Activated T-cell treated with anti-CD3 and anti-CD28 coated beads for 1 hour (primary cell): ENCODE measurements at places on chromosomes 3 and 15.

- no peak for DNase-seq
Measured at GRCh38 chr3:36210840-36211651, 169.3 kb upstream of the STAC start.

- DNase-seq, result no peak
Measured at GRCh38 chr15:27454281-27455075, 483.5 kb downstream of the GABRG3 start.

DNA sequence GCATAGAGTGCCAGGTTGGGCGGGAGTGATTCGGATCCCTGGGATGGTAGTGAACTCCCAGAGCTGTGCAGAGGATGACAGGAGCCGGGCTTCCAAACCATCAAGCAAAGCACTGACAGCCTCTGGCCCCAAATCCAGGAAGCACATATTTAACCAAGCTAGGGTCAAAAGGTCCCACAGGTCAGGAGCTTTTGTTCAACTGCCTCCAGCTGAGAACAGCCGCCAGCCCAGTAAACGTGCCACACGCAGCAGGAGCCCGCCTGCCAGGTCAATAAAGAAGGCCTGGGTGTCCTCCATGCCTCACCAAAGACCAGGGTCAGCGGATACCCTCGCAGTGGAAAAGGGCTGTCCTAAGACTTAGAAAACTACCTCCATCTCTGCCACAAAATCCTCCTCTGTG lies 184.7 kb upstream of the LINGO1 start:
- DNase-seq, result no peak

DNA sequence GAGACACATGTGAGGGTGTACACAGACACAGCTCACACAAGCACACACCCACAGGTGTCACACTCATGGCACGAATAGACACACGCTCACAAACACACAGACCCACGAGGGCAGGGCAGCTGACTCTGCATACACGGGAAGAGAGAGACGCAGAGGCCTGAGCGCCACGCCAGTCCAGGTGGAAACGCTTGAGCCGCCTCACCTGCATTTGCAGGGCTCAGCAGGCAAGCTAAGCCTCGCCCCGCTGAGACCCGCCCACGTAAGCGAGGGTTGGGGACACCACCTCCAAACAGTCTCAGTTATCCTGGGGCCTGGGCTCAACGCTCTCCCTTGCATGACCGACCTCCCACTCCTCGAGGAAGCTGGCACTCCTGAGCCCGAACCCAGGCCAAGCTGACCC lies 73.2 kb downstream of the TLE3 start:
- DNase-seq, result no peak

GRCh38 chr3:59254976-59255375 lies 205.2 kb upstream of the CFAP20DC start:
- DNase-seq, result no peak

GRCh38 chr3:17979911-17980310 lies 237.5 kb upstream of the TBC1D5 start:
- DNase-seq, result no peak

DNA sequence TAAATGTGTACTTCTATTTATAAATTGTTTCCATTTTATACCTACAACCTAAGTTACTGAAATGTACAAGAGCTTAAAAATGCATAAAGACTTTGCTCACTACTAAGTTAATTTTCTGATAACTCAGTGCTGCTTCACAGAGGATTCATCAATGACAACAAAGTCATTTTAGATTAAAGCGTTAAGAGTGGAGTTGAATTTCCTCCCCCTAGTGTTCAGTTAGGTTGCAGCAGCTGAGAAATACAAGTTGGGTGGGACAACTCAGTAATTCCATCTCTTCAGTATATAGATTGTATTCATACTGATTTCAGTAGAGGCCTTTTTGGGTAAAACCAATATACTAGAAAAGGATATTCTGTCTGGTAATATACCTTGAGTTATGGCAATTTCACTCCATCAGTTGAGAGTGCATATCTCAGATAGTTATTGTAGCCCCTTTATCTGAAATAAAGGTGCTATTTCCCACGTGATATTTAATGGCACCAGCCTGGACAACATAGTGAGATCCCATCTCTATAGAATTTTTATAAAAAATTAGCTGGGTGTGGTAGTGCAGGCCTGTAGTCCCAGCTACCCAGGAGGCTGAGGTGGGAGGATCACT lies 6.9 kb upstream of the RPL35A start:
- no peak for DNase-seq

- no peak for DNase-seq
Measured at GRCh38 chr3:192830291-192831110, 87.2 kb downstream of the MB21D2 start.

DNA sequence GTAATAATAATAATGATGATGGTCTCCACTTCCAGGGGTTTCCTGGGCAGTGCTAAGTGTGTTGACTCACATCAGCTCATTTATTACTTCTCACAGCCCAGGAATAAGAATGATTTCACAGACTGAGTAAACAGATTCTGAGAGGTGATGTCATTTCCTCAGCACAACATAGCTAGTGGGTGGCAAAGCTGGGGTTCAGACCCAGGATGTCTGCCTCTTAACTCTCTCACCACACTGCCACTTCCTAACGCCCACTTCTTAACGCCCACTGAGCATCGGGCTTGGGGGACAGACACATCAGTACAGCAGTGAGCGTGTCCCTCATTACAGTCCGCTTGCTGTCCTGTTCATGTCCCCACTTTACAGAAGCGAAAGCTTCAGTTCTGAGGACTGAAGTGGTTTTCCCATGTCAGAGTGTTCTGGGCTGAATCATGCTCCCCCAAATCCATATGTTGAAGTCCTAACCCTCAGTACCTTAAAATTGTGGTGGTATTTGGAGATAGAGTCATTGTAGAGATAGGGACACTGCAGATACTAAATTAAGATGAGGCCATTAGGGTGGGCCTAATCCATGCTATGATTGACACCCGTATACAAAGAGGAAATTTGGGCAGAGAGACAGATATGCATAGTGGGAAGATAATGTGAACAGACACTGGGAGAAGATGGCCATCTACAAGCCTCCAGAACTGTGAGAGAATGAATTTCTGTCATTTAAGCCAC lies 68.0 kb downstream of the ATP2B2 start:
- peak; percentile 27 for DNase-seq

- DNase-seq, result no peak
Measured at GRCh38 chr3:97911459-97911858, 60.8 kb downstream of the RIOX2 start.

- DNase-seq, result no peak
Measured at GRCh38 chr3:20682573-20682972, 496.6 kb upstream of the SGO1 start.

DNA sequence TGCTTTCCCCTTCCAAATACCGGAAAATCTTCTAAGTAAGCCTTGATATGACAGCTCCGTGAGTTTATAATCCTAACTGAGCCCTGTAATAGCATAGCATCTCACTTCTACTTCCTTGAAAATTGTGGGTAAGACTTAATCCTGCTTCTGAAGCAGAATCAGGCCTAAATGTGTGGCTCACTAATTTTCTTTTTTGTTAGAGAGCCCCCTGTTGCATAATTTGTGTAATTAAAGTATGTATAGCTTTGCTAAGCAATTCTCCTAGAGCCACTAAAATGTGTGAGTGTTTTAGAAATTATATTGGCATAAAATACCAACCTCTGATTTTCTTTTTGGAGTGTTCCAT lies 304.4 kb downstream of the FGF12 start:
- no peak for DNase-seq

DNA sequence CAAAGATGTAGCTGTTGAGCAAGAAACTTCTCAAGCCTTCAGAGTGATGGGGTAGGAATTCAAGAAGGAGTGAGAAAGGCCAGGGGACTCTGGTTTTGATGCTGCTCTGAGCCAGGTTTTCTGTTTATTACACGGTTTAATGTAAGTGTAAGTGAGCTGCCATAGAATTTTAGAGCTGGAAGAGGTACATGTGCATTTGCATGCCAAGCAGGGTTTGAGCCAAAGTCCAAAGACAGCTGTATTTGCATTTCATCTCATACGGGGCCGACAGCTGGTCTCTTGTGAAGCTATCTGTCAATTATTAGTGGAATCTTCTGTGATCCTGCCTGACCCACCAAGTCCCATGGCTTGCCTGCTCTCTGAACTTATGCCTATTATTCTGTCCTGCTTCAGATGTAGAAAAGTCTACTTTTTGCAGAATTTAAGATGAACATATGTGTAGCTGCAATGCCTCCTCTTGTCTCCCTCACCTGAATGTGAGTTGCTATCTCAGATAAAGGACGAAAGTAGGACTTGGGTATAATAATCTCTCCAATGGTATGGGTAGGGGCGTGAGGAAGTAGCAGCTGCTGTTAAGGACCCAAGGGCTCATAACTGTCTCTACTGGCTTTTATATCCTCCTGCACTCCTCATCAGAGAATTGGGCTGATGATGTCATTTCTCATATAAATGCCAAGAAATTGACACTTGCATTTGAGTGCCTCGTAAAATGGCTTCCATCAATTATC lies 160.0 kb downstream of the SQOR start:
- no peak for DNase-seq

DNA sequence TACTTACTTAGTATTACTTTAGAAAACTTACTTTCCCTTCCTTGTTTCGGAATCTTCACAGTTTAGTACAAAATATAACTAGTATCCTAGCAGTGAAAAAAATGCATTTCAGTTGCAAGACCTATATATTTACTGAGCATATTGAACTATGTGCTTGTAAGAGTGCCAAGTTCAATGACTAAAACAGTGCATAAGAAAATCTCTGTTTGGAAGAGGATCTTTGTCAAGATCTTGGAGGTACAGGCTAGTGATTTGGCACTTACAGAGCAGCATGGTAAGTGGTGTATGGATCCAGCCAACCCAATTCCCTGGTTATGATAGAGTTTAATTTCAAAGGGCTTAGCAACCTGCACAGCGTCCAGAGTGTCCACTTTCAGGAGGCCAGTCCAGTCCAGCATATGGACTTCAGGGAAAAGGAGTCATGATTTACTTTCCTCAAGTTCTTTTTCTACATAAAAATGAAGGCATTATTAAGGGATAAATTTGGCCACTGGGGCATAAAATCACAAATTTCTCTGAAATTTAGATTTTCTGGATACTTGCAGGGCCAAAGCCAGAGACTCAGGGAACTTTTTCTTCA lies 625.8 kb upstream of the BCHE start:
- DNase-seq, result no peak

GRCh38 chr3:156334841-156335545 lies 214.6 kb downstream of the KCNAB1 start:
- DNase-seq, result no peak

DNA sequence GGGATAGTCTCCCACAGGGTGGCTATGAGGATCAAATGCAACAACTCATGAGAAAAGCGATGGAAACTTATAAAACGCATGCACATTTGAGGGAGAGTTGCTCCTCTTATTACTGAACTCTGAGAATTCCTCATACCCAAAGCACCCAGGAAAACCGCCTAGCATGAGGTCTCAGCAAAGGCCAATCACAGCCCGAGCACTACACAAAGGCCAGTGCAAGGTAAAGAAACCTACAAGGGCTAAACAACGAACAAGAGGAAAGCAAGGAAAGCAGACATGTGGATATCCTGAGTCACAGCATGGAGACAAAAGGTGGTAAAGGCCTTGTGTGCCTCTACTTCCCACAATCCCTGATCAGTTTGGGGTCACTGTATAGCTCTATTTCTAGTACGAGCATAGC lies 7.1 kb downstream of the RAB43 start:
- DNase-seq, result no peak

GRCh38 chr15:99010768-99011167 lies 3.2 kb upstream of the PGPEP1L start:
- no peak for DNase-seq

DNA sequence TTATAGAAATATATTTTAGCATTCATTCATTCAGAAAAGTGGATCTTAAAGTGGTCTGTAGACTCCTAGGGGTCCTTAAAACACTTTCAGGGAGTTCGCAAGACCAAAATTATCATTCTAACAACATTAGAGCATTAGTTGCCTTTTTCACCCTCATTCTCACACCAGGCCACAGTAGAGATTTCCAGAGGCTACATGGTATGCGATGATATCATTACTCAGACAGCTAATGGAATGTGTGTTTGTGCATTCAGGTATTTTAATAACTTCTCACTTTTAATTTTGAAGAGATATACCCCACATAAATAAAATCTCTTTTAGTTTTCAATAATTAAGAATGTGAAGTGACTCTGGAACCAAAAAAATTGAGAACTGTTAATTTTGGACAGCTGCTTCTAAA lies 206.9 kb downstream of the NSUN3 start:
- DNase-seq, result no peak

DNA sequence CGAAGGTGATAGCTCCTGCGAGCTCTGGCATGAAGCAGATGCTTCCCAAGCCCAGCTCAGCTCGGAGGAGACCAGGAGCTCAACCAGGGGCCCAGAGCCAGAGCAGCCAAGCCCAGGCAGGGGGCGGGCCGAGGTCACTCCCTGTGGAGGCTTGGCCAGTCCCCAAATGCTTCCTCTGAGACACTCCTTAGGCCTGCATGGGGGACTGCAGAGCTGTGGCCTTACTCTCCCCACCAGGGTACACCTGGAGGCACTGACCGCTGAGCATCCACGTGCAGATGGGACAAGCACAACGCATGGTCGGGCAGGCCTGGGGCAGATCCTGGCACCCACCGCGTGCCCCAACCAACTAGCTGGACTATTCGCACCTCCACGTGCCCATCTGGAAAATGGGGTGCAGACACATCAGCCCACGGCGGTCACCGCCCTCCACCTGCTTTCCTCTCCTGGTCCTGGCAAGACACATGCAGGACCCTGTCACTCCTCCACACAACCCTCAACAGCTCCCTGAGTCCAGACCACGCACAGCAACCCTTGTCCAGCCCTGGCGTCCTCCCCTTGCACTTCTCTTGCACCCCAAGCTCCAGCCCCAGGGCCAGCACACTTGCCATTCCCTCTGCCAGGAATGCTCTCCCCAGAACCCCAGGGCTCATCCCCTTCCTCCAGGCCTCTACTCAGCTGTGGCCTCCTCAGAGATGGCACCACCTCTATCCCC lies 164.7 kb upstream of the IQSEC1 start:
- DNase-seq, result no peak

DNA sequence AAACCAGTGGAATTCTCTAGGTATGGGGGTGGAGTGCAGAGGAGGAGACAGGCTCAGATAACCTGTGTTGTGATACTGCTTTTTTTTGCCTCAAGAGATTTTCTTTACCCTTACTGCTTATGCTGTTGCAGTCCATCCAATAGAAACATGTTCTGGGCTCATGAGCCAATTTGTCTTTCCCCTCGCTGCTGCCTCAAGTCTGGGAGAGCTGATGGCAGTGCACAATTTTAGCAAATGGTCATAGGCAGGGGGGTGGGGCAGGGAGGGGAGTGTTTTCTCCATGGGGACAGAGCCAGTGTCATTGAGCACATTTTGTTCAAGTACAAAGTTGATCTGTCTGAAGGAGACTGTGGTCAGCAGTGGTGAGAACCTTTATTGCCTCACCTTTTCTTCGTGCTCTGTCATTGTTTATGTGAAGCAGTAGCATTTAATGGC lies 134.9 kb downstream of the MBNL1 start:
- no peak for DNase-seq

GRCh38 chr15:79440355-79440908 lies 8.3 kb downstream of the MINAR1 start:
- no peak for DNase-seq

- DNase-seq, result no peak
Measured at GRCh38 chr3:123633530-123633929, 48.7 kb upstream of the HACD2 start.
